Activated T-cell treated with anti-CD3 and anti-CD28 coated beads, Interleukin-2, amount 50 U/mL, for 72 hours (primary cell): ENCODE measurements at places on chromosomes 1 and 21.

GRCh38 chr1:33140153-33141149 is 41.4 kb downstream of the TRIM62 start:
- DNase-seq: no peak

DNA sequence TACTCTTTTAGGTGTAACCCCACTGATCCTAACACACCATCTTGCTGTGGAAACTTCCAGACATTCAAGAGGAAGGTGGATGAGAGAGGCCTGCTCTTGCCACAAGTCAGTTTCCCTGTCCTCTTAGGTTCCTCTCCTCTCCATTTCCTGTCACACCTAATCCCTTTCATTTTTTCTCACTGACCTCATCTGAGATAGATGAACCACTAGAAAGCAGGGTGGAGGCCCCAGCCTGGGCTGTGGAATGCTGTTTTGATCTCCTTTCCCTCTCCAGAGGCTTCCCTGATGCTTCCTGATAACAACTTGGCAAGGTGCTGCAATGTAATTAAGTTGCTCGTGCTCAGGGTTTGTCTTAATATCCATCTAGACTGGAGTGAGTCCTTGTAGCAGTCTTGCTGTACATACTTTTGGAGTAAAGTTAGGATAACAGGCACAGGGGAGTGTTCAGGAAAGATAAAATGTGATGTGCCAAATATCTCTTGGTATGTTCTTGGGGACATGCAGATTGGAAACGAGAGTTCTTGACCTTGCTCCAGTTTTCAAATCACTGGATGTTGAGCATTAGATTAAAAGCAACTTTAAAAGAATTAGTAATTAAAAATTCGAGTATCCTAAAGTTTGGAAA is 11.2 kb downstream of the LRRC42 start:
- DNase-seq: no peak

DNA sequence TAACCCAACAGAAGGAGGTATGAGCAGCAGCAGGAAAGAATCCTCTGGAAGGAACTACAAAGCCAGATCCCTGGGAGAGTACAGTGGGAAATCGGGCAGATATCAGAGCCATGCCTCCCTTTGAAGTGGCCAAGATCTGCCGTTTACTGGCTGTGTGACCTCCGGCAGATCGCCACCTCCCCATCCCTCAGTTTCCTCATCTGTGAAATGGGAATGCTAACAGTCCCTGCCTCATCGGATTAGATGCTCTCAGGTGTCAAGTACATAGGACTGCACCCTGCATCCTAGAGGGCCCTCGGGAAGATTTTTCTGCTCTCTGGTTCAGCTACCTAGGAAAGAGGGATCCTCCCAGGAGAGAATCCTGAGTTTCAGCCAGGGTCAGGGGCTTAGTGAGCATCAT is 60.6 kb upstream of the EFHD2 start:
- no peak for DNase-seq

- peak; percentile 15 for DNase-seq
Observed at GRCh38 chr1:15347182-15347581, 62.5 kb upstream of the EFHD2 start.
